ENCODE measurements at places on chromosomes 5 and 9.

DNA sequence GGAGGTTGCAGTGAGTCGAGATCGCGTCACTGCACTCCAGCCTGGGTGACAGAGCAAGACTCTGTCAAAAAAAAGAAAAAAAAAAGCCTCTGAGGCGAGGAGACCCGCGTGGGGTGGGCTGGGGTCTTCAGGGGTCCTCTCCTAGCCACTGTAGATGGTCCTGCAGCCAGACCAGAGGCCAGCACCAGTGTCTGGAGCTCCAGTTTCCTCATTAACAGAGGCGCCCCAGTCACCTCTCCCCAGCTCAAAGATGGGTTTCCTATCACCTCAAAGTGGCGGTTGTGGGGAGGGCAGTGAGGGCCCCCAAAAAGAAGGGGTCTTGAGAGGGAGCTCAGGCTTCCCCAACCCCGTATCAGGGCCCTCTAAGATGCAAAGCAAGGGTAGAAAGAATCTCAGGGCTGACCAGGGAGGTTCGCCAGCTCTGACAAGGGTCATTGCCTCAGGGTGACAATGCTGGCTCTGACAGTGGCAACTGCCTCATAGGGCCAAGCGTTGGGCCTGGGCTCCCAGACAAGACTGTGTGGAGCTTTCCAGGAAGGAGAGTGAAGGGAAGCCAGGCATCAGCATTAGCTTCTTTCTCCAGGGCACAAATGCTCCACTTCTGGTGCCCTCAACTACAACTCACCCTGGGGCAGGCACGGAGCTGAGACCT, 15.0 kb downstream of the STK10 start:
- no peak for DNase-seq

GRCh38 chr9:98120476-98120875, 1.5 kb upstream of the TRIM14 start:
- DNase-seq = no peak

DNA sequence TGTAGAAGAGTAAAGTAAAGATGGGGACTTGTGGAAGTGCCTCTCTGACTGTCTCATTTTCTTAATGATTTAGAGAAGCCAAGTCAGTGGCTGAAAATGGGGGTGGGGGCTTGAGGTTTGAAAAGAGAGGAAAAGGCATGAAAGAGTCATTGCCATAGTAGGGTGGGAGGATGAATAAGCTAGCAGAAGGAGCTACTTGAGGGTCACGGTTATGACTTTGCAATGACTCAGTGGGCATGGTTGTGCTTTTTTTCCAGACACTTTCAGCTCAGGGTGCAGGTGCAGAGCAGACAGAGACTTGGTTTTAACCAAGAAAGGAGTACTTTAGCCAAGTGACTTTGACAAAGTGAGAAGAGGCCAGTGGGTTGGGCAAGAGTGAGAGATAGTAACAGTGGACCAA, 117.8 kb downstream of the PTTG1 start:
- no peak for DNase-seq

DNA sequence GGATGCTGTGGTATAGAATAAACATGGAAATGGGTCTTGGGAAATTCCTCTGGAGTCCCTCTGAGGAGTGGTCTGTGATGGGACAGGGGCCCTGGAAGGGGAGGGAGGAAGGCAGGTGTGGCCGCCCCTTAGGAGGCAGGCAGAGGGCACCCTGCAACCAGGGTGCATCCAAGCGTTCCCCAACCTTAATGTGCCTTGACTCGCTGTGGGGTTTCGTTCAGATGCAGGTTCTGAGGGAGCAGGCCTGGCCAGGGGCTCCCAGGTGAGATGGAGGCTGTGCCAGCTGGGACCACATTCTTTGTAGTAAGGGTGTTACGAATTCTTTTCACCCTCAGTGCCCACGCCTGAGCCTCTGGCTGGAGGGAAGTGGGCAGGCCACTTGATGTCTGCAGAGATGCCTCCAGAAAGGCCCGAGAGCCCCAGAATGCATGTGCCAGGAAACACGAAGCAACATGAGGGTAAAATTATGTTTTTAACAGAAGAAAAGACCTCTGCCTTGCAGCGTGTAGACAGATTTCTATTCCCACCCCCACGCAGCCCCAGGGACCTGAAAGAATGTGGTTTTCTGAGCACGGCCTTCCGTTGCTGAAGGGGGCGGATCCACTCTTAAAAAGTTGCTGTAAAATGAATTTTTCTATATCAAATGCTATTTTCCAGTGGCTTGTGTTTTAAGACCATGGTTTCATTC, 150.4 kb upstream of the IER5L start:
- DNase-seq = peak; percentile 74

- no peak for DNase-seq
Measured at GRCh38 chr9:10173561-10173960, 439.2 kb downstream of the PTPRD start.

DNA sequence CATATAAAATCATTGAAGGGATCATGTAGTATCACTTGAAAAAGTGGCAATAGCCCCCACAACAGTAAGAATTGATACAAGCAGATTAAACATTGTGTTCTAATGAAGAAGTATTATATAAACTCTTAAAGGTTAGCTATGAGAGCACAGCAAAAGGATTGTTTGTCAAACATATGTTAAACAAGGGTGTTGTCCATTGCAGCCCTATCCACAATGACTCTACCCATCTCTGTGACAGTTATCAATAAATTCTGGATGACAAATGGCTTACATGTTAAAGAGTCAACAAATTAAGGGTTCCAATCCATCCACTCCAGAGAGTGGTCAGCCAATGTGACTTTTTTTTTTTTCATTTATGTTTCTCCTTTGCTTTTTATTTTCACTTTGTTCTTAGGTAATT, 238.7 kb downstream of the SEMA5A start:
- DNase-seq = no peak

GRCh38 chr5:79237740-79238560, 2.0 kb downstream of the JMY start:
- no peak for DNase-seq

- DNase-seq = no peak
Measured at GRCh38 chr5:35622974-35623373, 5.3 kb downstream of the SPEF2 start.

DNA sequence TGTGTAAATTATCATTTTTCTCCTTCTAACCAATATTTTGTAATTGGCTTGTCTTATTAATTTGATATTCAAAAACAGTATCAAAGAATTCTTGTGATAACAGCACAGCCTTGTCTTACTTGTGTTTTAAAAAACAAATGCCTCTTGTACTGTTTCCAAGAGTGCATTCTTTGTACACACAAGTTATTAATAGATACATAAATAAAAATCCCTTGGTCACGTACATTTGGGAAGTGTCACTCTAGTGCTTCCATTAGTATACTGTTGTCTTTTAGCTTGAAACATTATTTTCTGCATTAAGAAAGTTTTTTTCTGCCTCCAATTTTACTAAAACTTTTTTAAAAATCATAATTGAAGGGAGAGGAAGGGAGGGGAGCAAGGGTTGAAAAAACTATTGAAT, 133.2 kb downstream of the PIP5K1B start:
- DNase-seq = no peak

DNA sequence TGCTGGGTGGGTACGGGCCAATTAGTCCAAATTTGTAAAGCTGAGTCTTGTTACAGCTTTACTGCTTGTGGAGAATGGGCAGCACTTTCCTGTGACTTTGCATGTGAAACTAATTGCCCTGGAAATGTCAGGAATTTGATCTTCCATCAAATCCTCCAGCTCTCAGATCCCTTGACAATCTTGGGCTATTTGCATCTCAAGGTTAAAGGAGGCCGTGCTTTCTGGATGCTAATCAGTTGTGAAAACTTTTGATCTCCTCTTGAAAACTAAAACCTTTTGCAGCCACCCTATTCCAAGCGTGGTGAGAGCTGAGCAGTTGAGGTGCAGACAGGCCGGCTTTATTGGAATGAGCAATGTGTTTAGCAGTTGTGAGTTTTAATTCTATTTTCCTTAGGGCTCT, 68.0 kb upstream of the CLINT1 start:
- no peak for DNase-seq

GRCh38 chr5:88283690-88284089, 15.0 kb upstream of the TMEM161B start:
- DNase-seq = no peak

DNA sequence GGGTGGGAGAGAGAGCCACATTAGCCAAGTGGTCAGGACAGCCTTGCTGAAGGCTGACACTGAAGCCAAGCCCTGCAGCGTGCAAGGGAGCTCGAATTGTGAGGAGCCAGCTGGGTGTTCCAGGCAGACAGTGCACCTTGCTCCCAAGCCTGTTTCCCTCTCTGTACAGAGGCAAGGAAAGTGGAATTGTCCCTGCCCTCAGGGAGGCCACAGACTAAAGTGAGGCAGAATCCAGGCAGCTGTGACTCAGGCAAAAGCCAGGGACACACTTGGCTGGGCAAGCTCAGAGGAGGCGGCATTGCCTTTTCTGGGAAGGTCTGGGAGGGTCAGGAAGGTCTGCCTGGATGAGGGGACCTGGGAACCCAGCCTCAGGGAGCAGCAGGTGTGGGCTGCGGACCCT, 50.2 kb upstream of the LMX1B start:
- no peak for DNase-seq

- no peak for DNase-seq
Measured at GRCh38 chr5:77012601-77013000, 17.6 kb upstream of the AGGF1 start.

DNA sequence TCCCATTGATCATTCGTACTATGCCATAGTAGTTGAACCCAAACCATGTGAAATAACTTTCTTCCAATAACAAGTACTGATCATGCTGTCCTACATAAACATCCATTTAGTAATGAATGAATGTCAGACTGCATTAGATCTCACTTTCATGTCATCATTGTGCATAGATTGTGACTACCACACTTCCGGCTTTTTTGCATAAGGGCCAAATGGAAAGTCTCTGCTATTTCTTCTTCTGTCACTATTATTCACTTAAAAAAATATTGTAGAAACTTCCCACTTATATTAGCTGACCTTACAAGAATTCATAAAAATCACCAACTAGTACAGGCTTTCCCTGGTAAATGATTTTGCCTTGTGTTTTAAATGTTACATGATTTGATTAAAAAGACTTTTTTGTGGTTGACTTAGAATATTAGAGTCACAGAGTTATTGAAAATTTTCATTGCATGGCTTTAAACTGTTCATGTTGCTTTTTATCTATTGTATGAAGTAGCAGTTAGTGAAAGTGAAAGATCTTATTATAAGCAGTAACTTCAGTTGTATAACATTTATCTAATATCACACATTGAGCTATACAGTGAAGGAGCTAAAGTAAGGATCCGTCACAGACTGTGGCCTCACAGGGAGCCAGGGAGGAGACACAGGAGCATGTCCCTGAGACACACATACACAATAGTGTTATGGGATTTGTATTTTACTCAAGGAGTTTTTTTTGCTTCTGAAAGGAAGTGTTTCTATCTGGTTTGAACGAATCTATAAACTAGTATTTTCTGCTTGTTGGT, 33.9 kb downstream of the LMNB1 start:
- DNase-seq = no peak
